Activated CD8-positive, alpha-beta memory T cell treated with anti-CD3 and anti-CD28 coated beads, Interleukin-2, amount 10 ng/mL, durations not matched to agents 7 days and 5 days (primary cell): ENCODE measurements at places on chromosomes 12 and 14.

DNA sequence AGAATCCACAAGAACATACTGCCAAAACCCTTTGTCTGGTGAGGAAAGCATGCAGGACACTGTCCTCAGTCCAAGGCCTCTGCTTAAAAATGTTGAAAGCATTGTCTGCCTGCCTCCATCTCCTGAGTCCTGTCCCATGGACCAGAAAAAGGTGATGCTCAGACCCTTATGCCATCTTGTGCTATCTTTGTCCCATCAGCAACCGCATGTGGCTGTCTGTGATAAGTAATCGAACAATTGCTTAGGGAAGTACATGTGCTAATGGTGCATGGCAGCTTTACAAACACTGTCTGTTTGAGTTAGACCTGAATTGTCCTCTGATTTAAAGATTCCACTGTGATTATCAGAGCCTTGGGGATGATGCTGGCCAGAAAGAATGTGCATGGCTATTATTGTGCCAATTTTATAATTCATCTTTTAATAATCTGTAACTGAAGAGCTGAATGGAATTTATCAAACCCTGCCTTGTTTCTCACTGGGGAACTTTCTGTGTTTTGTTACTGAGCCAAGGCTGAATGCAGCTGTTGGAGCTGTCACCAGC lies 177.5 kb downstream of the DACT1 start:
- DNase-seq = no peak

DNA sequence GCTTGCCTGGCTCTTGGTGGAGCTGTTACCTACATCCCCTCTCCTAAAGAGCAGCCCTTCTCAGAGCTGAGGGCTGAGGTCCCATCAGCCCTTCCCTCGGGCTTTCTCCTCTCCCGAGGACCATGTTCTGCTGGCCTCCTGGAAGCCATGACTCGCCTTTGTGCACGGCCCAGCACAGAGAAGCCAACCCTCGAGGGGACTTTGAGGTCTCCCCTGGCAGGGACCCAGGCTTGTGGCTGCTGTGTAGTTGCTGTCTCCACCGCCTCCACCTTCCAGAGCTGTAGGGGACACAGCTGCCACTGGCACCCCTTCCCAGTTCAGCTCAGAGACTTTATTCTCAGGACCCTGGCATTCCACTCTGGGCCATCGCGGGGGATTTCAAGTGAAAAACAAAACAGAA lies 22.9 kb upstream of the CCND2 start:
- no peak for DNase-seq

- DNase-seq = no peak
Observed at GRCh38 chr14:62189698-62190097, 427.5 kb downstream of the SNAPC1 start.

GRCh38 chr12:106152334-106152733 lies 13.6 kb upstream of the NUAK1 start:
- DNase-seq = no peak
